ENCODE measurements at places on chromosomes 6 and 20. TPM values are rescaled to one million over a fixed set of nuclear protein-coding genes. Genes with fewer than 3 reads are reported as not detected.

PERP gene
- 5.7 TPM for polyA plus RNA-seq

RAET1E gene
- 0.32 TPM for polyA plus RNA-seq

TTK gene
- 10.0 TPM for polyA plus RNA-seq

CST2 gene
- polyA plus RNA-seq, result not detected

POU5F1 gene
- 1.1 TPM for polyA plus RNA-seq

GPX5 gene
- not detected for polyA plus RNA-seq

TMEM200A gene
- polyA plus RNA-seq, result 12.4 TPM

BMP7 gene
- 67.9 TPM for polyA plus RNA-seq

TMEM14C gene
- polyA plus RNA-seq, result 115 TPM

KCNK16 gene
- polyA plus RNA-seq, result not detected

GSTA3 gene
- not detected for polyA plus RNA-seq

TMC2 gene
- polyA plus RNA-seq, result 3.5 TPM

KCNK17 gene
- 0.53 TPM for polyA plus RNA-seq

FOXA2 gene
- 0.60 TPM for polyA plus RNA-seq

HRH3 gene
- polyA plus RNA-seq, result 10.1 TPM

CGAS gene
- 2.3 TPM for polyA plus RNA-seq

RSPH9 gene
- 6.4 TPM for polyA plus RNA-seq

DEFB132 gene
- polyA plus RNA-seq, result not detected

SLC22A16 gene
- polyA plus RNA-seq, result 0.63 TPM

ENPP3 gene
- polyA plus RNA-seq, result 1.8 TPM

CCN2 gene
- 25.8 TPM for polyA plus RNA-seq

APCDD1L gene
- polyA plus RNA-seq, result 0.32 TPM

MAK gene
- polyA plus RNA-seq, result 2.4 TPM

ASIP gene
- 1.6 TPM for polyA plus RNA-seq

TRPC4AP gene
- 82.2 TPM for polyA plus RNA-seq

EBF4 gene
- polyA plus RNA-seq, result 86.4 TPM

EDN3 gene
- polyA plus RNA-seq, result 7.7 TPM

PLCB4 gene
- polyA plus RNA-seq, result 22.7 TPM

FRK gene
- 0.43 TPM for polyA plus RNA-seq

PNLDC1 gene
- 0.63 TPM for polyA plus RNA-seq

UBD gene
- 0.27 TPM for polyA plus RNA-seq

MYMX gene
- polyA plus RNA-seq, result not detected

OR2B6 gene
- polyA plus RNA-seq, result not detected

ATP6V1G2 gene
- polyA plus RNA-seq, result 258 TPM

TSBP1 gene
- not detected for polyA plus RNA-seq

ASCC3 gene
- polyA plus RNA-seq, result 19.7 TPM

PRDM1 gene
- polyA plus RNA-seq, result 1.8 TPM

PDYN gene
- polyA plus RNA-seq, result 8.6 TPM

MTCH1 gene
- 275 TPM for polyA plus RNA-seq

COL12A1 gene
- 46.0 TPM for polyA plus RNA-seq

MOG gene
- polyA plus RNA-seq, result 225 TPM

VSTM2L gene
- polyA plus RNA-seq, result 246 TPM

GSTA2 gene
- not detected for polyA plus RNA-seq

Measured in spinal cord (tissue), 10 donors.